Spleen (tissue), 13 donors: ENCODE measurements at places on chromosomes 6 and 20. TPM values are rescaled to one million over a fixed set of nuclear protein-coding genes. Genes with fewer than 3 reads are reported as not detected.

DNA sequence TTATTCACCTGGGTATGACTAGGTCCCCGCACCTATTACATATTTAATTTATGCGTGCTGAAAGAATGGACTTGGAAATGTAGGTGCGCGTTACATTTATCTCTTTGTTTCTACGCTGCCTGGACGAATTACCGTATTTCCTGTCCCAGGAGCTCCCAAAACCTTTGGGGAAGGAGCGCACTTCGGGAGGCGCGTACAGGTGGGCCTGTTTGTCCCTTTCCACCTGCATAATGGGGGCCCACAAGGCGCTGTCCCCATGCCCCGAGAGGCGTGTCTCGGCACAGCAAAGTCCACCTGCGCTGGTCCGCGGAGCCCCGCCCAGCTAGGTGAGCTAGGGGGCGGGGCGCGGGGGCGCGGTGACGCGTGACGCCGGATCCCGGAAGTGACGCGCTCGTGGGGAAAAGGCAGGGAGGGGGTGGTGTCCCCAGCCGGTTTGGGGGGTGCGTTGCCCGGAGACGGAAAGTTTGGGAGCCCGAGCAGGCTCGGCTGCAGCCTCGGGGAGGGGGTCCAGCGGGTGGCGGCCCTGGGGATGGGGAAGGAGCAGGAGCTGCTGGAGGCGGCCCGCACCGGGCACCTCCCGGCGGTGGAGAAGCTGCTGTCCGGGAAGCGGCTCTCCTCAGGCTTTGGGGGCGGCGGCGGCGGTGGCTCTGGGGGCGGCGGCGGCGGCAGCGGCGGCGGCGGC, at the start of gene ANKS1A:
Gene ANKS1A (plus strand): TSS at position 382 of the 682 bp plus-strand sequence. CDS start 148 bp downstream, at position 530.
- DNase-seq, result peak; percentile 96
- peaks cover 3% of the 10 kb centered on the region for H3K36me3 ChIP-seq
- no peaks in the 10 kb centered on the region for H3K27me3 ChIP-seq
- H3K4me1 ChIP-seq, result peaks cover 38% of the 10 kb centered on the region
- H3K4me3 ChIP-seq, result peak within 1 kb of the TSS; percentile 78
- H3K27ac ChIP-seq, result peak within 1 kb of the TSS; percentile 88

GRCh38 chr6:117992856-117993255, 85.8 kb downstream of the SLC35F1 start:
- no peaks in the 10 kb centered on the region for H3K36me3 ChIP-seq
- no peak for DNase-seq
- H3K27me3 ChIP-seq, result no peaks in the 10 kb centered on the region
- no peaks in the 10 kb centered on the region for H3K4me1 ChIP-seq
- no peak overlapping the region for H3K27ac ChIP-seq

- DNase-seq, result peak; percentile 92
- no peaks in the 10 kb centered on the region for H3K27me3 ChIP-seq
- peak overlapping the region; percentile 100 for H3K27ac ChIP-seq
Measured at GRCh38 chr6:108559884-108560462, 744 bp upstream of the FOXO3 start.

DNA sequence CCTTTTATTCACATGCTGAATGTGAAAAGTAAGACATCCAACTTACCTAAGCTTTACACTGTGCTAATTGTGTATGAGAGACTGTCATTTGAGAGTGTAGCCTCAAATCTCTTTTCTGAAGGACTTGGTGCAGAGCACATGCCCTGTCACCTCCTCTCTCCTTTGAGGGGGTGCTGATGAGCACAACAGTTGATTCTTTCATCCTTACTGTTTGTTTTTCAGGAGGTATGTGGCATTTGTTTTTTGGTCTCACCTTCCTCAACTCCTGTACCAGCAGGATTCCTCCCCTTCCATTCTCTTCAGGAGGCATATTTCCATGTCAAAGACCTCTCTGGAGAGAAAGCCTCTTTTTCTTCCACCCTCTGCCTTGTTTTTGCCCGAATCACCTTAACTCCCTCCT, 252.6 kb upstream of the CITED2 start:
- no peaks in the 10 kb centered on the region for H3K4me1 ChIP-seq
- no peaks in the 10 kb centered on the region for H3K27me3 ChIP-seq
- H3K36me3 ChIP-seq, result no peaks in the 10 kb centered on the region
- no peak overlapping the region for H3K4me3 ChIP-seq

- H3K27me3 ChIP-seq, result no peaks in the 10 kb centered on the region
- H3K4me1 ChIP-seq, result no peaks in the 10 kb centered on the region
- H3K36me3 ChIP-seq, result no peaks in the 10 kb centered on the region
- H3K27ac ChIP-seq, result no peak overlapping the region
- no peak for DNase-seq
Measured at GRCh38 chr6:4828187-4828698, 52.0 kb downstream of the CDYL start.

- H3K27me3 ChIP-seq, result no peaks in the 10 kb centered on the region
- no peak for DNase-seq
- no peaks in the 10 kb centered on the region for H3K36me3 ChIP-seq
- H3K4me3 ChIP-seq, result no peak overlapping the region
- peaks cover 39% of the 10 kb centered on the region for H3K4me1 ChIP-seq
Measured at GRCh38 chr6:26086211-26086610, 1.0 kb upstream of the HFE start.

DNA sequence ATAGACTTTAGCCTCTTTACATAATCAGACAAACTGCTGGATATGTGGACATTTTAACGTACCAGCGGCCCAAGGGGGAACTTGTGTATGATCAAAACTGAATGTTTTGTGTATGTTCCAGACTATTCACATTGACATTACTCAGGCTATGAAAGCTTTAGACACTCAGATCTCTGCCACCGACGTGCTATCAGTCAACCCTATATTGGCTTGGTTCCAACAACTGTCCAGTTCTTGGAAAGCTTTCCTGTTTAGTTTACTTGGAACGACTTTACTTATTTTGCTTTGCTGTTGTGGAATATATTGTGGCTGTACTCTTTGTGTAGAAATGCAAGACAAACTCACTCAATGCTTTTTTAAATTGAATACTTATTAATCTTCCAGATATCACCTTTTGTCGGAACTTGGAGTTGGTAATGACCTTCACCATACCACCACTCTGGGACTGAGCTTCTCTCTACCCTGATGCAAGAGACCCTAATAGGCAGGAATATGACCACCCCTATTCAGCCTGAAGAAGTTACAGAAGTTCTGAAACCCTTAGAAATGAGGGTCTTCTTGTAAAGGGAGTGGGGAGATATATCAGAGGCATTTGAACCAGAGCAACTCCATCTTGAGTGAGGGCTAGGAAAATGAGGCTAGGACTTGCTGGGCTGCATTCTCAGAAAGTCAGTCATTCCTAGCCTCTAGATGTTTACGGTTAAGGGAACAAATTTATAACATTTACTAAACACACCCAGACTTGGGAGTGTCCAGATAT, 49.0 kb upstream of the PAX1 start:
- no peaks in the 10 kb centered on the region for H3K27me3 ChIP-seq
- H3K36me3 ChIP-seq, result no peaks in the 10 kb centered on the region
- H3K27ac ChIP-seq, result no peak overlapping the region
- H3K4me1 ChIP-seq, result no peaks in the 10 kb centered on the region
- DNase-seq, result no peak
- no peak overlapping the region for H3K4me3 ChIP-seq

DNA sequence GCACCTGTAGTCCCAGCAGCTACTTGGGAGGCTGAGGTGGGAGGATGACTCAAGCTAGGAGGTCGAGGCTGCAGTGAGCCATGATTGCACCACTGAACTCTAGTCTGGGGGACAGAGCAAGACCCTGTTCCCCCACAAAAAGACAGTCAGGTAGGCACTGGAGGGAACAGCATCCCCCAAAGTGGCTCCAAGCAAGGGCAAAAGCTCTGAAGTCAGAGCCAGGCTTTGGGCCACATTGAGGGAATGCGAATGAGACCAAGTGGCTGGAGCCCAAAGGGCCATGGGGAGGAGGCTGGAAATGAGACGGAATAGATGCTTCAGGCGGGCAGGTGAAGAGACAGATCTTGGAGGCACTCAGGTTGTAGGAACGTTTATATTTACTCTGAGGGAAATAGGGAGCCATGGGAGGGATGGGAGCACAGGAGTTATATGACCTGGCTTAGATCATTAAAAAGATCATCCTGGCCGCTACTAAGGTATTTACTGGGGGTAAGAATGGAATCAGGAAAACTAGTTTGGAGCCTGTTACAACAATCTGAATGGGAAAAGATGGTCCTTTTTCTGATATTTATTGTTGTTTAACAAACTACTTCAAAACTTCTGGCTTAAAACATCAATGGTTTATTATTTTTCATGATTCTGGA, 229.6 kb upstream of the ZNF217 start:
- H3K27ac ChIP-seq, result no peak overlapping the region
- H3K4me3 ChIP-seq, result no peak overlapping the region
- peaks cover 14% of the 10 kb centered on the region for H3K4me1 ChIP-seq
- DNase-seq, result no peak

- H3K36me3 ChIP-seq, result no peaks in the 10 kb centered on the region
- H3K4me1 ChIP-seq, result no peaks in the 10 kb centered on the region
- H3K27ac ChIP-seq, result no peak overlapping the region
- H3K27me3 ChIP-seq, result no peaks in the 10 kb centered on the region
Measured at GRCh38 chr6:167799033-167799821, 27.5 kb upstream of the AFDN start.

DNA sequence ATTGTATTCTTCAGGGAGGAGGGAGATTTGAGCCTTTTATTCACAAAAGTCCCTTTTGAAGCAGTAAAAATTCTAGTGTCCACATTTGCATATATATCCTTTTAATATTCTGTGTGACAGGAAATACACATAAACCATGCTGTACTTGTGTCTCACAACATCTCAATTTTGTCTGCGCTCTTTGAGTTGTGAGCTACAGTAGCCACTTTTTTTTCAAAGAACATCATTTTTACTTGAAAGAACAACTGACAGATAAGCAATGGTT, 21.3 kb downstream of the LMBRD1 start:
- no peak overlapping the region for H3K4me3 ChIP-seq
- H3K4me1 ChIP-seq, result peaks cover 9% of the 10 kb centered on the region
- DNase-seq, result no peak
- no peak overlapping the region for H3K27ac ChIP-seq
- H3K36me3 ChIP-seq, result no peaks in the 10 kb centered on the region
- no peaks in the 10 kb centered on the region for H3K27me3 ChIP-seq

GRCh38 chr6:132259070-132259469, 142.2 kb downstream of the MOXD1 start:
- H3K36me3 ChIP-seq, result no peaks in the 10 kb centered on the region
- no peak overlapping the region for H3K27ac ChIP-seq
- H3K4me3 ChIP-seq, result no peak overlapping the region
- no peak for DNase-seq

DNA sequence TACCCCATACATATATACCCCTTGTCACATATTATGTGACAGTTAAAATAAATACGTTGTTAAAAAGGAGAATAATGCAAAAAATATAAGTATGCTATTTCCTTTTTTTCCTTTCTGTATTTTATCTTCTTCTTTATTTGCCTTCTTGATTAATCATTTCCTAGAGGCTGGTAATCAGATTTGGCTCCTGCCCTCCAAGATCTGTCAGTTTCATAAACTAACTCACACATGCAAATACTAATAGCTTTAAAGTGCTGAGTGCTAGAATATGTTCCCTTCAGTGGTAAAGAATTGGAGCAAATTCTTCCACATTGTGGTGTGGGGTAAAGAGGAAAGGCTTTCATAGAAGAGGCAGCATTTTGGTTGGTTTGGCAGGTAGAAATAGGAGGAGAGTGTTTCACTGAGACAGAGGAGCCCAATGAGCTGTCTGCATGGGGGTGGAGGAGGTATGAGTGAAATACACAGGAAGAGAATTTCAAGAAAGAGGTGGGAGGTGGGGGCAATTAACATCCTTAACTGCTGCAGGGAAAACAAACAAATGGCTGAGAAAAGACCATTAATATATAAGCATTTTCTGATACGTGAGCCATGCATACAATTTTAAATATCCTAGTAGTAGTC, 523.9 kb downstream of the BMP2 start:
- no peak for DNase-seq
- H3K4me1 ChIP-seq, result no peaks in the 10 kb centered on the region
- no peaks in the 10 kb centered on the region for H3K27me3 ChIP-seq

GRCh38 chr20:18548465-18548864, 18.8 kb upstream of the SMIM26 start:
- H3K27ac ChIP-seq, result no peak overlapping the region
- H3K4me1 ChIP-seq, result no peaks in the 10 kb centered on the region
- no peak for DNase-seq
- peaks cover 100% of the 10 kb centered on the region for H3K36me3 ChIP-seq

GRCh38 chr6:15505463-15505918, 157.3 kb downstream of the DTNBP1 start:
- H3K4me3 ChIP-seq, result peak overlapping the region; percentile 8

GRCh38 chr6:31214516-31214915, 44.0 kb upstream of the POU5F1 start:
- no peaks in the 10 kb centered on the region for H3K27me3 ChIP-seq
- peaks cover 2% of the 10 kb centered on the region for H3K4me1 ChIP-seq
- no peak overlapping the region for H3K4me3 ChIP-seq
- no peak for DNase-seq
- H3K36me3 ChIP-seq, result no peaks in the 10 kb centered on the region

- H3K27ac ChIP-seq, result no peak overlapping the region
- H3K36me3 ChIP-seq, result no peaks in the 10 kb centered on the region
- no peaks in the 10 kb centered on the region for H3K4me1 ChIP-seq
- H3K4me3 ChIP-seq, result no peak overlapping the region
Measured at GRCh38 chr6:169967687-169968086, 216.3 kb downstream of the ERMARD start.

DNA sequence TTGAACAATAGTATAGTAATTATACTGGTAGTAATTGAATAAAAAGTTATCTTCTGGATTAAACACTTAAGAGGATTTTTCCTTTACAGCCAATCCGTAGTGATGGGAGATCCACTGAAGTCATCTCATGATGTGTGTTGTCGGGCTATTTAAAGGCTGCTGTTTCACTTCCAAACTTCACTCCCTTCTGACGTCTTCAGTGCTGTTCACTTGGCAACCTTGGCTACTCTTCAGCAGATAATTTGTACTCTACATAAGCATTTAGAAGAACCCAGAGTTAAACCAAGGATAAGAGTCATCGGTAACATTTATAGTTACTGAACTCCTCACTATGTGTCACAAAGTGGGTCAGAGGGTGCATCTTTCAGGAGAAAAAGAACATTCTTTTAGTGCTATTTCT, 179.1 kb upstream of the EYA4 start:
- H3K4me3 ChIP-seq, result no peak overlapping the region
- no peaks in the 10 kb centered on the region for H3K27me3 ChIP-seq
- no peaks in the 10 kb centered on the region for H3K36me3 ChIP-seq
- no peak overlapping the region for H3K27ac ChIP-seq

DNA sequence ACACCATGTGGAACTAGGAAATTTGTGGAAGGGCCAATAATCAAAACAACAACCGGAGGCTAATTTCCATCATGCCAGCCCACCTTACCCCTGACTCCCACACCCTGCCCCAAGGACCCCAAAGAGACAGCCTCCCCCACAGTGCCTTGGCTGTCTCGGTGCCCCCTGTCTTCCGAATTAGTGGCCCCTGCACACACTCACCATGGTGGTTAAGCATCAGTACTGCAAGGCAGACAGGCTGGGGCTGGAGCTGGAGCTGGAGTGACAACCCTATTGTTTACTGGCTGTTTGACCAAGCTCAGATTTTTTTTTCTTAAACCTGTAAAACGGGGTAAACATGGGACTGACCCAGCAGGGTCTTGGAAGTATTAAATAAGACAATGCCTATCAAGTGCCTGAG, 238.0 kb downstream of the TFAP2C start:
- H3K27me3 ChIP-seq, result no peaks in the 10 kb centered on the region
- H3K4me3 ChIP-seq, result no peak overlapping the region
- H3K36me3 ChIP-seq, result no peaks in the 10 kb centered on the region

HTR1B gene
- total RNA-seq, result 0.16 TPM

HAO1 gene
- total RNA-seq, result not detected

EYA4 gene
- total RNA-seq, result 2.6 TPM

ADGRG6 gene
- 26.6 TPM for total RNA-seq

LY6G5C gene
- total RNA-seq, result 3.3 TPM

CNR1 gene
- total RNA-seq, result 1.7 TPM

CCN2 gene
- total RNA-seq, result 274 TPM

C20orf96 gene
- 6.0 TPM for total RNA-seq

BANF2 gene
- not detected for total RNA-seq
